Hypothalamus (tissue), 51 donors: ENCODE measurements at places on chromosomes 7 and 10.

- no peak for DNase-seq
Measured at GRCh38 chr7:46450886-46451285, 529.8 kb upstream of the IGFBP3 start.

DNA sequence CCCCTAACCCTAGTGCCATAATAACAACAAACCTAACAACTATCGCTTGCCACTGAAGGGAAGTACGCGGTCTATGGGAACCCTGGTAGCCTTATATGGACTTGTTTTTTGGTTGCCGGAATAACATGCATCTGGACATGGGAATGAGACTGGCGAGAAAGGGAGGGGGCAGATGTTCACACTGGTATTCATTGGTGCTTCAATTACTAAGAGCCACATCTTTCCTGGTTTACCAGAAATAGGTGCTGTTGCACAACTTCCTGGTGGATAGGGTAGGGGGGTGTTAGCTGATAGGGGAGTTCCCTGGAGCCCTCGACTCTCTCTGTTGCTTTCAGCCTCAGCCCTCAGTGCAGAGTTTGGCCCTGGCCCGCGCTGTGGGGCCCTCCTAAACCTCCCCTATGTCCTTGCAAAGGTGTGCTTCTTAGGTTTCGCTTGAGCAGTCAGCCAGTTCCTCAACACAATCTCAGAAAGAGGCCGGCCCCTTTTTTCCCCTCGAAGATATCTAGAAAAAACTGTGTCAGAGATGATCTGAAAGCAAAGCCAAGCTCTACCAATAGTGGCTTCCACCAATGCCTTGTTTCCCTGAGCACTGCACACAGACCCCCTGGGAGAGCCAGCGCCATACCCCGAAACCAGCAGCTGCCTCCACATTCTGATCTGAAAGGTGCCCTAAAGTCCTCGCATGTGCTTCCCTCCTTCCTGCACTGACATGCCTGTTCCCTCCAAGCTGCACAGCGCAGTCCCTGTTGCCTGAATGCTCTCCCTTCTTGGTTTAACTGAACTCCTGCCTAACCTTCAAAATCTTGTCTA is 13.5 kb downstream of the TBXAS1 start:
- DNase-seq: no peak

GRCh38 chr10:69668721-69669120 is 38.7 kb downstream of the FAM241B start:
- no peak for DNase-seq

DNA sequence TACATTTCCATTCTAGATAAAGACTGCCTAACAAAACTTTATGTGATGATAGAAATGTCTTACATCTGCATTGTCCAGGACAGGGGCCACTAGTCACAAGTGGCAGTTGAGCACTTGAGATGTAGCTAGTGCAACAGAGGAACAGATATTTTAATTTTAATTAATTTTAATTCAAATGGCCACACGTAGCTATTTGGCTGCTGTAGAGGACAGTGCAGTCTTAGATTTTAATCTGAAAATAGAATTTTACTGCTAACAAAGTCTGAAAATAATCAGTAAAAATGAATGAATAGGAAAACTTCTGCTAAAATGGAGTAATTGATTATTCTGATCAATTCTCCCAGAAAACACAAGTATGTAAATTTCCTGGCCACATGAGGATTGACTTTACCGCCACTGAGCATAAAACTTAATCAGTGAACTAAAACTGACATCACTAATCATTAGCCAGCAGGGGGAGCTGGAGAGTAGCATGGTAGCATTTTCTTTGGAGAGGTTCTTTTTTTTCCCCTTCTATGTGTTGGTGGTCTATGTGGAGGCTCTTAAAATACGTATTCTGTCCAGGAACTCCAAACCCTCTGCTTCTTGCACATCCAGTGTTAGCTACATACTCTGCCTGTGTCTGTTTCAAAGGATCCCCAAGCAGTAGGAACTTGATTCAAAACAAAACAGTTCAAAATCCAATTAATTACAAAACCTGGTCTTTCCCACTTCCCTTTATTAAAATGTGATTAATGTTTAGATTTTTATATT is 52.1 kb downstream of the TSPAN12 start:
- no peak for DNase-seq

GRCh38 chr10:103874730-103875129 is 19.4 kb upstream of the SH3PXD2A start:
- DNase-seq: no peak

DNA sequence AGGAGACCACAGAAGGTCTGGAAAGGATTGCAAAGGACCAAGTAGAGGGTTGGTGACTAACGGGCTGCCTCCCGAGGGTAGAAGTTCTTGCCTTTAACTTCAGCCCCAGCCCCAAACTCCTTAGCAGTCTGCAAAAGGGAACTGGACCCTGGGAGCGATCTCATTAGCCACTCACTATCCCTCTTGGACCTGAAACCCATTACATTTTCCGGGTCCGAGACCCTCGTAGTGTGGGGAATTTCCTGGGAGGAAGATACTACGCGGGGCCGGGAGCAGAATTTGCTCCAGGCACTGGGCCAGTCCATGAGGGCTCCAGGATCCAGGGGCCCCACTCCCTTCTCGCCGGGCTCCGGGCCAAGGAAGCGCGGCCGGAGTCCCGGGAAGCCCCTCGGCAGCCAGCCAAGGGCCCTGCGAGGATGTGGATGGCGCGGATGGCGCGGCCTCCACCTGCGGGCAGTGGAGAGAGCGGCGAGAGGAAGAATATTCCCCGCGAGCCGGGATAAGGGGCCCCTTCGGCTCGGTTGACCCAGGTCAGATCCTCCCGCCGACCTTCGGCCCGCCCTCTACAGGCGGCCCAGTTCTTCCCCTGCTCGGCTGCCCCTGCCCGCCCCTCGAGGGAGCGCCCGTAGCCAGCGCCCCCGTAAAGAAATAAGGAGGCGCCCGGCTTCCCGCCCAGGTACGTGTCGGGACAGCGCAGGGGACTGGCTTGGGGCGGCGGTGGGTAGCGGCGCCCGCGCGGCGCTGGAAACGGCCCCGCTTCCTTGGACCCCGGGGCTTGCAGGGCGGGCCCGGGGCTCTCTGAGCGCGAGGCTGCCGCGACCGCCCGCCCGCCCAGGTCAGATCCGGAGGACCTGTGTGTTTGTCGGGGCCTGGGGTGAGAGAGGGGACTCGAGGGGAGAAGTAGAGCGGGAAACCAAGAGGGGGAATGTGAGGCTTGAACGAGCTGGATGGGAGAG is at the start of gene MYO3A:
MYO3A (plus strand) TSS at position 577 of the 956 bp plus-strand sequence. CDS start 17,882 bp downstream, outside the sequence.
- DNase-seq: no peak

- no peak for DNase-seq
Measured at GRCh38 chr10:129058664-129059155, 408.3 kb upstream of the MGMT start.

DNA sequence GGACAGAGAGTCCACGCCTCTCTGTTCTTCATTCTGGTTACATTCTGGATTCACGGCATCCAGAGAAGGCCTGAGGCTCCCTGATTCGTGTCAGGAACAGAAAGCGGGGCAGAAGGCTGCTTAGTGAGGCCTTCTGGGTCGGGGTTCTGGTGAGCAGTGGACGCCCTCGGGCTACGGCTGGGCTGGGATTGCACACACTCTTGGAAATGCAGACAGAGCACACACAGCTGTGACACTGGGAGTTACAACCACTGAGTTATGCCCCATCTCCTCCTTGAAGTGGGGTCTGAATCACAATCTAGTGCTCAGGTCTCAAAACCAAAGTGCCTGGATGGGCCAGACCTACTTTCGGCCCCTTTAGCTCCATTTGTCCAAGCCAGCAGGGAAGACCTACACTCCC is 156.9 kb upstream of the GDF10 start:
- no peak for DNase-seq

- DNase-seq: no peak
Measured at GRCh38 chr7:150931199-150931869, 46.8 kb downstream of the KCNH2 start.

GRCh38 chr7:84049071-84049836 is 145.3 kb downstream of the SEMA3A start:
- no peak for DNase-seq

- no peak for DNase-seq
Measured at GRCh38 chr7:45087301-45088145, 1.2 kb downstream of the NACAD start.
